ENCODE measurements at places on chromosomes 3 and 15.

DNA sequence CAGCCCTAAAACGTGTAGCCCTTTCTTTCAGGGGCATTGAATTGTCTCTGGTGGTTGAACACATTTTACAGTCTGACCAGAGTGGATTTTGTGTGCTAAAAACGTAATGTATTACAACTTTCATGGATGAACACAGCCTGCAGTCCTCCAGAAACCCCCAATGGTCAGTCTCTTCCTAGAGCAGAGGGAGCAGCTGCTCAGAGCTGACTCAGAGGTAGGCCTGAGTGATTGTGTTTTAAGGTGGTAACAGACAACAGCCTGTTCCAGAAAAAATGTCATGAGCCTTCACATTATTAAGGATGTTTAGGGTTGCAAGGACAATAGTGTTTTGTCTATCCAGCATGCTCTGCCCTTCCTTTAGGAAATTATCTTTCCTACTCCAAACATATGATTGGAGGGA lies 34.5 kb upstream of the CTNNB1 start:
- DNase-seq: no peak

GRCh38 chr3:142046320-142047020 lies 102.9 kb downstream of the TFDP2 start:
- DNase-seq: peak; percentile 95

DNA sequence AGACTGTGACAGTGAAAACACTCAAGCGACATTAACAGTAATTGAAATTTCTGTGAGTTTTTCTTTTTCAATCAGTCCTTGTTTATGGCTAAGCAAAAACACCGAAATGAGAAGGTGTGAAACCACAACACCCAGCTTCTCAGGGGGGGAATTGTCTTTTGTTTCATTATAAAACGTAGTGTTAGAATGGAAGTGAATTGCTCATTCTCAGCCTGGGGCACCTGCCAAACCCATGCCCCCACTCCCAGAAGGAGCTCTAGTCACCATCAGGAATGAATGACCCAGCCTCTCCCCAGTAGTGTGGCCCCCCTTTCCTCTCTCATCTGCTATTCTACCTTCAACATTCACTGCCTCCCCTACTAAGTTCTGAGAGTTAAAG lies 185.8 kb upstream of the CFAP20DC start:
- DNase-seq: no peak

DNA sequence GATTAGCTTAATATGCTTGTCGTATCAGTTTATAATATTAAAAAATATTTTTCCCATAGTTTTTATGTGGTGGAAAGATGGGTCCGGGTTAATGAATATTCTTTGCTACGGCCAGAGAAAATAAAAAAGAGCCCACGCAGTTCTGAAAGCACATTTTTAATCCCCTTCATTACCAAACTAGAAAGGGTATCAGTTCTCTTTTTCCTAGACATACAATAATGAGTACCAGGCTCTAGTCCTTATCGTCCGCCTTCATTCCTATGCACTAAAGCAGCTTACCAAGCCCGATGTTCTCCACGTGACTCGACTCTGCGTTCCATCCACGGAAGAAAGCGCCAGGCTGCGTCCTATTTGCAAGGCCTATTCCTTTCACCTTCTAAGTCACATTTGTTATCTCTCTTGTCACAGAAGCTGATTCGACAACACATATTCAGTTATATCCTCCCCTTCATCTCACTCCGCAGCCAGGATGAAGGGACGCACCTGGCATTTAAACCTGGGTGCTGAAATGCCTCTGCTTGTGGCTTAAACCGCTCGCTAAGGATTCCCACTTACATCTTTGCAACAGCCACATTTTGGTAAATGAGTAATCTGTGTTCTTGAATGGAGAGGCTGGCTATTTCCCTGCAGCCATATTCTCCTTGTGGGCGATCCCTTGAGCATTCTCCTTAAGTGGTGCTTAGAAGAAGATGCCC lies 257.0 kb downstream of the CD47 start:
- DNase-seq: no peak

- DNase-seq: no peak
Measured at GRCh38 chr3:115161866-115162265, 14.8 kb upstream of the ZBTB20 start.

- DNase-seq: no peak
Measured at GRCh38 chr15:82040862-82041261, 5.0 kb downstream of the MEX3B start.

GRCh38 chr15:72141171-72142084 lies 23.2 kb downstream of the SENP8 start:
- DNase-seq: peak; percentile 32

GRCh38 chr3:154536751-154537150 lies 106.8 kb upstream of the GPR149 start:
- no peak for DNase-seq

- DNase-seq: no peak
Measured at GRCh38 chr15:70767667-70768066, 4.3 kb upstream of the UACA start.

DNA sequence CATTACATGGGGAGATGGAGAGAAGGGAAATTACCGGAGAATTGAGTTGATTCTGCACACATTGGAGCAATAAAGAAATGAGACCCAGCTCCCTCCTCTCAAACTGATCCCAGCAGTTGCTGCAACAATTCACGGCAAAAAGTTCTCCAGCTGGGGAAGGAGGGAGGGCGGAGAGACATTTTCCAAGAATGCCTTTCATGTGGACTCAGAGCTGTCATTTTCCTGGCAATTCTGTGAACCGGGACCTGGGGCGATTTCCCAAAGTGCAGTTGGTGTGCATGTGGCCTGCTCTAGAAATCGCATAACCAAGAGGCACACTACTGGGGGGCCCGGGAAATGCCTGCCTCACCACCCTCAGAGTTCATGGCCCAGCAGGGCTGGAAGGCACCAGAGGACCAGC lies 48.7 kb upstream of the IREB2 start:
- DNase-seq: no peak

GRCh38 chr3:13415997-13416793 lies 3.9 kb downstream of the NUP210 start:
- DNase-seq: no peak

DNA sequence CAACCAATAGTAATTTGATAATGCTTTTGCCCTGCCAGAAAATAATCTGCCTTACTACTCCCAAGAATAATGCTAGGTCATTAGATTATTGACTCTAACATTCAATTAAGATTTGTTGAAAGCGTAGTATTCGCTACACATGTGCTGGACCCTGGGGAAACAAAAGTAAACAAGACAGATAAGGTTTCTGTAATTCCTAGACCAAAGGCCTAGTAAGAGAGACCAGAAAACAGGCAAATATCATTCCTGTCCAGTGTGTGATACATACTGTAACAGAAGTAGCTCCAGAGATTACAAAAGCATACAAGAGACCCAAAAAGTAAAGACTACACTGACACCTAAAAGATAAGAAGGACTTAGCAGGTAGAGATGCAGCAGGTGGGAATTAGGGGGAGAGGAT lies 60.8 kb downstream of the PLOD2 start:
- no peak for DNase-seq

DNA sequence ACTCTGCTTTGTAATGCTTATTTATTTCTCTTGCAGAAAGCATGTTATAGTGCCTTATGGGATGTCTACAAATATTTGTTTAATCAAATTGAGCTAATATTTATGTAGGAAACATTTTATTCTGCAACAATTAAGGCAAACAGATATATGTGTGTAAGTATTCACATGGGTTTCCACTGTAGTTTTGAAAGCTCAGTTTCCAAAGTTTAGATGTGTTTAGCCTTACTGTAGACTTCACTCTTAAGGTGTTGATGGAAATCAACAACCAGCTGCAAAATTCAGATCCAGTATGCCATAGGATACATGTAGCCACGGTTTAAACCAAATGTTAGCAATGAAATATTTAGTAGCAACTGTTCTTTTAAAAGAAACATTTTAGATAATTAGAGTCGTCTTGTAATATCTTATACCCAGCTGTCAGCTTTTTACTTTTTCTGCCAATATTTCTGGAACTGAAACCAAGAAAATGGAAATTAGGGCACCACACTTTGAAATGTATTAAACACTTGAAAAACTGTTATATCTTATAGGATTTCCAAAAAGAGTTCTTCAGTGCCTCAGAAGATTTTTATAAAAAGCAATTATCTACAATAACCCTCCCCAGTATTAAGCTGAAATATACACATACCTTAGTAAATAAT lies 18.5 kb downstream of the PIK3CA start:
- DNase-seq: no peak

DNA sequence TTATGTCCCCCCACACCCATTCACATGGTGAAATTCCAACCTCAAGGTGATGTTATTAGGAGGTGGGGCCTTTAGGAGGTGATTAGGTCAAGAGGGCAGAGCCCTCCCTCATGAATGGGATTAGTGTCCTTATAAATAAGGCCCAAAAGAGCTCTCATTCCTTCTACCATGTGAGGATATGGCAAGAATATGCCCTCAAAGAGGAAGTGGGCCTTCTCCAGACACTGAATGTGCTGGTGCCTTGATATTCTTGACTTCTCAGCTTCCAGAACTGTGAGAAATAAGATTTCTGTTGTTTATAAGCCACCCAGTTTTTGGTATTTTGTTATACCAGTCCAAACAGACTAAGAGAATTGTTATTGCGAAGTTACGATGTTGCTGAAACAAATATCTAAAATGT lies 94.4 kb downstream of the ANKRD28 start:
- no peak for DNase-seq

DNA sequence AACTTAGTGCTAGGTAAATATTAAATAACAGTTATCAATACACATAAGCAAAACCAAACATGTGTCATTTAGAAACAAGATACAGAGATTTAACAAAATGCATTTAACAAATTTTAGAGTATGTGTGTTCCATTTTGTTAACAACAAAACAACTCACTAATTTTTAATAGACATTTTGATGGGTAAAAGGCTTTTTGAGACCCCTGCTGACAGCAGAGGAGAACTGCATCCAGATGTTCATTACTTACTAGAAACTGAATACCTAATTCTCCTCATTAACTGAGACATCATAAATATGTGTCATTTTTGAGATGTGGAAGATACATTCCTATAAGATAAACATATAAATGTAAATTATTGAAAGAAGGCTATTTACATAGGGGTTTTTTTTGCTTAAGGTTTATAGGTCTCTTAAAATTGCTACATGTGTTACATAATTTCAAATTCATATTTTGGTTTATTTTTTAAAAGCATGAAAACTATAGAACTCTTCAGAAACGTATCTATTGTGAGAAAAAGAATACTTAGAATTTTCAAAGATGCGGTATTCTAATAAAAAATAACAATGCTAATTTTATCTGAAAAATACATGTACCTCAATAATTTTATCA lies 1009.8 kb downstream of the TUSC7 start:
- peak; percentile 44 for DNase-seq

DNA sequence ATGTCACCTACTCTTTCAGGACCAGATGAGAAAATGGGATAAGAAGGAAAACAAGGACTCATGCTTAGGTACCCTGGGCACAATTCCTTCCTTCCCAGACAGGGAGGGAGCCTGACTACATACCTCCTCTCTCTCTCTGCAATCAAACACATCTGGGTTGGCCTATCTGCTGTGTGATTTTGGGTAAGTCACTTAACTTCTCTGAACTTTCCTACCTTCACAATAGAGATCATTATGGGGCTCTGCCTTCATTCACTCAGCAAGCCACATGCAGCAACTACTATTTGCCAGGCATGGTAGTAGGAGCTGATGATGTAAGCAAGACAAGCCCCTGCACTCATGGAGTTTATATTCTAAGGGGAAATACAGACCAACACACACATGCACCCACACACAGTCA lies 251.2 kb downstream of the SHQ1 start:
- DNase-seq: no peak

- DNase-seq: no peak
Measured at GRCh38 chr3:70067860-70068521, 68.5 kb downstream of the SAMMSON start.

- no peak for DNase-seq
Measured at GRCh38 chr3:139468399-139468798, 7.9 kb downstream of the RBP2 start.

GRCh38 chr3:72593881-72594397 lies 254.3 kb downstream of the SHQ1 start:
- no peak for DNase-seq

GRCh38 chr3:58049143-58049785 lies 41.0 kb downstream of the FLNB start:
- DNase-seq: peak; percentile 41

DNA sequence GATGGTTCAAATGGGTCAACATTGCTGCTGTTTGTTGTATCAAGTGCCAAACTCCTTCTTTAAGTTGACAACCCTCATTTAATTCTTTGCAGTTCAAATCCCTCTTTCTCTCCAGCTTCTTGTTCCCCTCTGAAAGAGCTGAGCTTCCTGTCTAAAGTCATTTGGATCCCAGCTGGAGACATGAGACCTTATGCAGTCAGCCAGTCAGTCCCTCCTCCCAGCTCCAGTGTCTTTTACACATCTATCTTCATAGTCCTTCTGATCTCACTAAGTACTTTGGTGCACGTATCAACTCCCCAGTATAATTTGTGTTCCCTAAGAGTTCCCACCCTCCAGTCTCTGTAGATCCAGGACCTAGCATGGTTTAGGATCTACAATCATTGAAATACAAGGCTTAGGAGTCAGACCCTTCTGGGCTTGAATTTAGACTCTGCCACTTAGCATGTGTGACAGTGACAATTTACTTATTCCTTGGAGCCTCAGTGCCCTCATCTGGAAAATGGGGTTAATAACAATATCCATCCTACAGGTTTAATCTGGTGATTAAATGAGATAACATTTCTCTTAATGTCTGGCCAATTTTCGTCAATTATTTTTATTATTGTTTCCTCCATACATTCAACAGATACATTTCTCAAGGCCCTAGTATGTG lies 102.8 kb upstream of the SEMA6D start:
- no peak for DNase-seq

GRCh38 chr3:172659246-172660002 lies 51.4 kb downstream of the NCEH1 start:
- no peak for DNase-seq

DNA sequence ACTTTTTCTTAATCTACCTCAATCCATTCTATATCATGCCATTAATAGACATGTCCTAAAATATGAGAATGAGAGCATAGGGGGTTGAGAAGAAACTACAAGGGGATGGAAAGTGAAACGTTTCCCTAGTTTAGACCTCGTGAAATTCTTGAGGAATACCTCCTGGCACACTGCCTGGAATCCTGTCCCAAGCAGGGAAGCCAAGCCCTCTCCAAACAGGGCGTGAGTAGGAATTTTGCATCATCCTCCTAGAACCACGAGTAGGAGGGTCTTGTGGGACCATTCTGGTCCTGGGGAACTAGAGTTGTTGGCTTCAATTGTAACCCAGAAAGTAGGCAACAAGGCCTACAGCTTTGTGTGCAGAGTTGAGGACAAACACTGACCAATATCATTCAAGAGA lies 19.6 kb upstream of the C3orf80 start:
- no peak for DNase-seq

DNA sequence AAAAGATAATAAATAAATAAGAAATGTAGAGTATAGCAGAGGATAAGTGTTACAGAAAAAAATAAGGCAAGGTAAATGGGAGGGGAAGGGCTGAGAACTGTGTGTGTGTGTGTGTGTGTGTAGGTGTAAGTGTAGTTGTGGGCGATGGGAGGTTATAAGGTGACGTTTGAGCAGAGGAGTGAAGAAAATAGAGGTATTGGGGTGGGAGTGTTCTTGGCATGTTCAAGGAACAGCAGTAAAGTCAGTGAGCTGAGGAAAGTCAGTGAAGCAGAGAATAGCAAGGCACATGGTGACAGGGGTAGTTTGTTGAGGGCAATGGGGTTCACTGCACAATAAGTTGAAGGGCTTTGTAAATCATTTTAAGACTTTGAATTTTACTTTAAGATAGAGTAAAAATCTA lies 30.9 kb upstream of the ZNF148 start:
- DNase-seq: no peak
